SIG-M5 (cell line): ENCODE measurements at places on chromosomes 12 and 14.
A peak's percentile ranks its signal among the peaks of the same experiment; 100 is the strongest.

- no peak for DNase-seq
Observed at GRCh38 chr12:49359671-49360070, 7.6 kb upstream of the SPATS2 start.

- DNase-seq: no peak
Observed at GRCh38 chr14:64998455-64998931, 11.8 kb downstream of the FNTB start.

- no peak for DNase-seq
Observed at GRCh38 chr14:105501504-105502291, 10.7 kb downstream of the TEDC1 start.

GRCh38 chr14:94045563-94046345 is 19.6 kb downstream of the OTUB2 start:
- DNase-seq: no peak

- DNase-seq: peak; percentile 14
Observed at GRCh38 chr14:20415782-20416206, 2.5 kb upstream of the TEP1 start.

GRCh38 chr12:2163177-2163941 is 110.6 kb downstream of the CACNA1C start:
- no peak for DNase-seq

DNA sequence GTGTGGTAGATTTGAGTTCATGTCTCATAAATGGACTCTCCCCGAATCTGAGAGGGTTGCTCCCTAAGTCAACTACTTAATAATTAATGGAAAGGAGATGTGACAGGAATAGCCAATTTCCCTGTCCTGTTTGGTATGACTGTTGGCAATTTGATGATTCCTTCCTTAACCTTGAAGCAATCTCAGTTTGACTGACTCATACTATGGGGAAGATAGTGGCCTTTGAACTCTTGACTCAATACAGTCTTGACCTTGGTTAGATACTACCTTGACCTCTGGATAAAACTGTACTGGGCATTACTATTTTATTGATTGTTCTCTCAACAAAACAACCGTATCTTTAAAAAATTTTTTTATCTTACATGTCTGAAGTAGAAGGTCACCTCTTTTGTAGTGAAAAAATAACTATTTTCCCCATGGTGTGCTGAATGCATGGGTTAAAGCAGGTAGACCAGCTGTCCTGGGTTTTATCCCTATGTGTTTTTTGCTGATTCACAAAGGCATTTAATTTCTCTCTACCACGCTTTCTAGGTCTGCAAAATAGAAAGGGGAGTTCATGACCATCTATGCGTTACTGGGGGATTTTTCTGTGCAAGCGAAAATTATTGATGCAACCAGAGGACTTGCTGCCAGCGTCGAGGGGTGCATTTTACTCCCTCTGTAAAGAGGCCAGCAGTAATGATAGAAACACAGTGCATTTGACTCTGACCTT is 80.1 kb downstream of the ETV6 start:
- no peak for DNase-seq

DNA sequence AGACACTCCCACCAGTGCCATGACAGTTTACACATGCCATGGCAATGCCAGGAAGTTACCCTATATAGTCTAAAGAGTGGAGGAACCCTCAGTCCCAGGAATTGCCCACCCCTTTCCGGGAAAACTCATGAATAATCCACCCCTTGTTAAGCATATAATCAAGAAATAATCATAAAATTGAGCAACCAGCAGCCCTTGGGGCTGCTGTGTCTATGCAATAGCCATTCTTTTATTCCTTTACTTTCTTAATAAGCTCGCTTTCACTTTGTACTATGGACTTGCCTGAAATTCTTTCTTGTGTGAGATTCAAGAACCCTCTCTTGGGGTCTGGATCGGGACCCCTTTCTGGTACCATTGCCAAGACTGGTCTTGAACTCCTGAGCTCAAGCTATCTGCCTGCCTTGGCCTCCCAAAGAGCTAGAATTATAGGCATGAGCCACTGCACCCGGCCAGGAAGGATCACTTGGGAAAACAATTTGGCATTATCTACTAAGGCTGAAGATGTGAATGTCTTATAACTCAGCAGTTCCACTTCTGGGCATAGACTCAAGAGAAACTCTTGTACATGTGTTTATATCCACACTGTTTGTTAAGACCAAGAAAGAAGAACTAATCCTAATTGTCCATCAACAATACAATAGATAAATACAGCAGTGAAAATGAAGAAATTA is 35.9 kb upstream of the CEP83 start:
- DNase-seq: no peak

- DNase-seq: no peak
Observed at GRCh38 chr12:128459067-128459466, 192.1 kb downstream of the TMEM132C start.

DNA sequence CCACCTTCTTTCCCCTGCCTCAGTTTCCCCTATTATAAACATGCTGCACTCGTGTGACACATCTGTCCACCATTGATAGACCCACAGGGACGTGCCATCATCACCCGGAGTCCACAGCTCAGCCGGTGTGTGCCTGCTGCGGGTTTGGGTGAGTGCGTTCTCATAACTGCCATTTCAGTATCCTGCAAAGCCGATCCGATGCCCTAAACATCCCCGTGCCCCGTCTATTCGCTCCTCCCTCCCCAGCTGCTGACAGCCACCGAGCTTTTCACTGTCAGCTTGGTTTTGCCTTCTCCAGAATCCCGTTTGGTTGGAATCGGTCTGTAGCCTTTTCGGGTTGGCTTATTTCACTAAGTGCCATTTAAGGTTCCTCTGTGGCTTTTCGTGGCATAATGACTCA is 3.9 kb downstream of the LRCOL1 start:
- DNase-seq: no peak

DNA sequence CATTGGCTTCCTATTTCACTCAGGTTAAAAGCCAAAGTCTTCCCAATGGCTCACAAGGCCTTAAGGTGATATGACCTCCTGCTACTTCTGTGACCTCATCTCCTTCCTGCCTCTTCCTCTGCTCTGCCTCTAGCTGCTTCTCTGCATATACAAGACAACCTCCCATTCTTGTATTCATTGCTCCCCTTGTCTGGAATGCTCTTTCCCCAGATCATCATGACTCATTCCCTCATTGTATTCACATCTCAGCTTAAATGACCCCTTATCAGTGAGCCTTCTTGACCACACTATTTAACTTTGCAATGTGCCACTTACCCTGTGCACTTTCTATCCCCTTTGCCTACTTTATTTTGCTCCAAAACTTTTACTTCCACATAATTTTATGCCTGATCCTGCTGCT is 90.2 kb downstream of the PPP1R12A start:
- DNase-seq: no peak

GRCh38 chr14:50003213-50004021 is 110.5 kb downstream of the ARF6 start:
- DNase-seq: peak; percentile 17

- no peak for DNase-seq
Observed at GRCh38 chr12:13499008-13499407, 302.5 kb downstream of the EMP1 start.

- DNase-seq: no peak
Observed at GRCh38 chr14:45120096-45120495, 14.2 kb downstream of the FKBP3 start.

DNA sequence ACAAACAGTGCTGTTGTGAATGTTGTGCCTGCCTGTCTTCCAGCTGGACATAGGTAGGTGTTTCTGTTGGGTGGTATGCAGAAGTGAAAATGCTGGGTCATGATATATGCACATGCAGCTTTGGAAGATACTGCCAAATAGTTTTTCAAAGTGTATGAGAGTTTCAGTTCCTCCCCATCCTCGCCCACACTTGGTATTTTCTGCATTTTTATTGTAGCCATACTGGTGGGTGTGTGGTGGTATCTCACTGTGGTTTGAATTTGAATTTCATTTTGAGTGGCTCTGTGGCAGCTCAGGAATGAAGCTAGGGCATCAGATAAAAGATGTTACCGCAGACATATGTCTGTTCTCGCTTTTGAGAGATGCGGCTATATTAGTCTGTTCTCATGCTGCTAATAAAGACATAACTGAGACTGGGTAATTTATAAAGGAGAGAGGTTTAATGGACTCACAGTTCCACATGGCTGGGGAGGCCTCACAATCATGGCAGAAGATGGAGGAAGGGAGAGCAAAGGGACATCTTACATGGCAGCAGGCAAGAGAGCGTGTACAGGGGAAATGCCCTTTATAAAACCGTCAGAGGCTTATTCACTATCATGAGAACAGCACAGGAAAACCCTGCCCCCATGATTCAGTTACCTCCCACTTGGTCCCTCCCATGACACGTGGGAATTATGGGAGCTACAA is 183.1 kb downstream of the CAND1 start:
- DNase-seq: no peak

GRCh38 chr12:6341417-6342139 is at the start of gene TNFRSF1A:
Gene TNFRSF1A (minus strand): TSS chr12:6342076. CDS start chr12:6341814, 262 bp downstream.
- no peak for DNase-seq

GRCh38 chr14:67480011-67480410 is 8.5 kb downstream of the TMEM229B start:
- no peak for DNase-seq

- no peak for DNase-seq
Observed at GRCh38 chr14:72341237-72341636, 409.0 kb downstream of the RGS6 start.

- no peak for DNase-seq
Observed at GRCh38 chr14:75531660-75532317, 9.5 kb downstream of the BATF start.

- DNase-seq: peak; percentile 1
Observed at GRCh38 chr14:76953311-76953945, 75.1 kb downstream of the IRF2BPL start.

GRCh38 chr14:56894591-56894991 is 84.3 kb upstream of the OTX2 start:
- no peak for DNase-seq

GRCh38 chr14:101477648-101478047 is 83.6 kb upstream of the DIO3 start:
- DNase-seq: no peak

DNA sequence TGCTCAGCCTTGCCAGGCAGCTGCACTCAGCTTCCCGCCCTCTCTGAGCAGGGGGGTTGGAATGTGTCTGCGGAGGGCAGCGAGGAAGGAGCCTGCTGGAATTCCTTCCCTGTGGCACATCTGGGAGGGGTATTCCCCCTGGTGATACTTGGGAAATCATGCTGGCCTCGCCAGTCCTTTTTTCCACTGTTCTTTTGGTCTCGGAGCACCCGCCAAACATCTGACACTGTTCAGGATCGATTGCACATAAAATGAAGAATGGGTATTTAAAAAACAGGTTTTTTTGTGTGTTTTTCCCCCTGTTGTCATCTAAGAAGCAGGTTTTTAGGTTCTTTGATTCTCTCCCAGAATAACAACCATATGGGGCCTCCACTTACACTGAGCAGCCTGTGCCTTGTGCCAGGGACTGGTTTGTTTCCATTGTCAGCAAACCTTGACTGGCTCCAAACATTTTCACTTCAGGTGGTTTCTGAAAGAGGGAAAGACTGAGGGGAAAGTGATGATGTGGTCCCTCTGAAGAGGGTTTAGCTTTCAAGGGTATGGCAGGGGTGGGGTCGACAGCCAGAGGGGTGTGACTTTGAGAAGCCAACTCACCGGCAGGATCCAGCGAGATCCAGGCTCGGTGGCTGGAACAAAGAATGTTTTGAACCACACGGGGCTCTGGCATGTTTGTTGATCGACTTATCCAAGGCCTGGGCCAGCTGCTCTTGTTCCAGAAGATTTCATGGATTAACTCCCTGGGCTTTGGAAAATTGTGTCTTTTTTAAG is 215.1 kb downstream of the CACNA1C start:
- no peak for DNase-seq

DNA sequence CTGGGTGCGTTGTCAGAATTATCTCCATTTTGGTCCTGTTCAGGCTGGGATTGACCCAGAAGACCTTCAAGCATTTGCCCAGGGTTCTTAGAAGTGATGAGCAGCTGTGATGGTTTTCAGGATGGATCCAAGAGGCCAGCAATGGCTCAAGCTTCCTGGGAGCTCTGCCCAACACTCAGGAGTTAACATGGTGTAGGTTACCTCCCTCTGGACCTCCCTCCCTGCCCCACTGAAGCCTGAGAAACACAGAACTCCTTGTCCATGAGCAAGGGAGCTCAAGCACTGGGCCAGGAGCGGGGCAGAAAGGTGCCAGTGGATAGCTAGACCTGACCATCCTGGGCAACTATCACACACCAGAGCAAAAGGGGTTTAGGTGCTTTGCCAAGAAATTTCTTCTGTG is 148.4 kb upstream of the FKBP4 start:
- DNase-seq: no peak
